ENCODE measurements at places on chromosomes 1 and 21.
A peak's percentile ranks its signal among the peaks of the same experiment; 100 is the strongest.

DNA sequence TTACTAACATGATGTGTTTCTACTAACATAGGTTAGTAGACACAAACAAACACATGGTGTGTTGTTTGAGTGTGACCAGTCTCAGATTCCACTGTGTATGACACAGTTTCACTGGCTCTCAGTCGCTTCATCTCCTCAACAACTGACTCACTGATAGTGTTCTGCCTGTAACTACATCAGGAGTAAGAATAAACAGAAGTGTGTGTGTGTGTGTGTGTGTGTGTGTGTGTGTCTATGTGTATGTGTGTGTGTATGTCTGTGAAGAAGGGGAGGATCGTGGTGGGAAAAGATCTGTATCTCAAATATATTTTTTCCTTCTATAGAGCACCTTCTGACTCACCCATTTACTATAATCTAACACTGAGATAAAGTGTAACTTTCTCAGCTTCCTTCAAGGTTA, 391.0 kb downstream of the PTPRC start:
- no peak for DNase-seq

DNA sequence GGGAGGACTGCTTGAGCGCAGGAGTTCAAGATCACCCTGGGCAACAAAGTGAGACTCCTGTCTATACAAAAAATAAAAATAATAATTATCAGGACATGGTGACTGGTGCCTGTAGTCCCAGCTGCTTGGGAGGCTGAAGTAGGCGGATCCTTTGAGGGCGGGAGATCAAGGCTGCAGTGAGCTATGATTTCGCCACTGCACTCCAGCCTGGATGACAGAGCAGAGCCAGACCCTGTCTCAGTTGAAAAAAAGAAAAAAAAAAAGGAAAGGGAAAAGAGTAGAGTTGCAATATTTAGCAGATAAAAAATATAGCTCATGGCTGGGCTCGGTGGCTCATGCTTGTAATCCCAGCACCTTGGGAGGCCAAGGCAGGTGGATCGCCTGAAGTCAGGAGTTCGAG, 3.3 kb upstream of the S1PR1 start:
- DNase-seq: no peak

GRCh38 chr21:42191696-42192595, 27.0 kb upstream of the ABCG1 start:
- no peak for DNase-seq

DNA sequence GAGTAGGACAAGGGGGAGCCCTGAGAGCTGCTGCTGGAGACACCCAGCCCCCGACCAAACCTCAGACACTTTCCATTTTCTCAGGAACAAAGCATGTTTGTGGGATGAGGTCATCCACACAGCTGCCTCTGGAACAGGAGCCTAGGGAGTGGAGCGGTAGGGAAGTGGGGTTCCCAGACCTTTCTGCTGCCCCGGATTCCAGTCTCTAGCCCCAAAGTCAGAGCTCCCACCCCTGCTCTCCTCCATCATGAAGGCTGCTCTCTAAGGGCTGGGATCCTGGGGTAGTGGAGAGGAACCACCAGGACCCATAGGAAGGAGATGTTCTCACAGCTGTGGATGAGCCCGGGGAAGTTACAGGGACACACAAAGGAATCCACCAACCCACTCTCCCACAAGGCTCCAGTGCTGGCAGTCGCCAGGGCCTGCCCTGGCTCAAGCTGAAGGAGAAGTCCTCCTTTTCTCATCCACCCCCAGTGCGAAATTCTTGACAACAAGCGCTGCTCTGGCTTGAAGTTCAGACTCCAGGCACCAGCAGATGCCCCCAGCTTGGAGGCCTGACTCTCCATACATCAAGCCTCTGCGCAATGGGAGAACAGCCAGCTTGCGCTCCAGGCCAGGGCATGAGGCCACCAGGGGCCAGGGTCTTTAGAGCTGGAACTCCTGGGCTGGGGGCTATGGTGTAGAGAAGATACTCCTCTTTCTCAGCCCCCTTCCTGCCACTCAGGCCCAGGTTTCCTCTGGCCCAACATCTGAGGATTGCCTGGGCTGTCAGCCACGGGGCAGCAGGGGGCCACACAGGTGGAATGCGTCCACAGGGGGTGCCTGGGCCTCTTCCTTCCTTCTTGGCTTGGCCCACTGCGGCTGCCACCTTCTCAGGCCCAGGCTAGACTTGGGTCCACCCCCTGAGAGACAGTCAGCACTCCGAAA, 4.5 kb downstream of the FHL3 start:
- DNase-seq: no peak

DNA sequence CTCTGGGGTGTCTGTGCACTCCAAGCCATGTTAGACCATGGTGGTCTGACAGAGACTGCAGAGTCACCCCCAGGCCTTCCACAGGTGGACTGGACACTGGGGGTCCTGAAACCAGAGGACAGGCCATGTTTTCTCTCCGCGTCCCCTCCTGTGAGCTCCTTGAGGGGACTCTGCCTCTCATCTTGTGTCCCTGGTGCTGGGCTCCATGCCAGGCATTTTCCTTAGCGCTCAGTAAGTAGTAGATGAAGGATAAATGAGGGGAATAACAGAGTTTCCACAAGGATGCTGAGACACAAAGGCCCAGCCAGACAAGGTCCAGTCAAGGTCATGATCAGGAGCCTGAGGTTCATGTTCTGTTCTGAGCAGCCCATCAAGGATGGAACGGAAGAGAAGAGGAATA, 57.4 kb downstream of the FAM163A start:
- DNase-seq: no peak

GRCh38 chr1:213381572-213382084, 330.6 kb downstream of the RPS6KC1 start:
- no peak for DNase-seq

- peak; percentile 35 for DNase-seq
These were observed 58.9 kb downstream of the LRRC40 start for GRCh38 chr1:70146488-70146887.

- peak; percentile 27 for DNase-seq
These were observed 78.6 kb downstream of the NME7 start for GRCh38 chr1:169289016-169289415.

DNA sequence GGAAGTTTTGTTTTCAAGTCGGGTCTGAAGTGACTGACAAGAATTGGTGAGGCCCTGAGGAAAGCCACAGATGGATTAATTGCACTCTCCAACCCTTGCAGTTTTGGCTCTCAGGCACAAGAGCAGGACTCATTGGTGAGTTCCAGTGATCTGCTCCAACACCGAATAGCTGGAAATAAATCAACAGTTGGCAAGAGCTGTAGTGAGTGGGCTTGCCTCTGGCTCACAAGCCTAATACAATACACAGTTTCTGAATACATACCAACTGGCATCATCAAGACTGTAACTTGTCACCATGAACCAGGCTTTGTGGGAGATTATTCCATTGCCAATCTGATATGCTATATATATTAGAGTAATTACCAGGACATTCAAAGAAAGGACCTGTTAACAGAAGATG, 131.6 kb downstream of the GRIK1 start:
- no peak for DNase-seq

DNA sequence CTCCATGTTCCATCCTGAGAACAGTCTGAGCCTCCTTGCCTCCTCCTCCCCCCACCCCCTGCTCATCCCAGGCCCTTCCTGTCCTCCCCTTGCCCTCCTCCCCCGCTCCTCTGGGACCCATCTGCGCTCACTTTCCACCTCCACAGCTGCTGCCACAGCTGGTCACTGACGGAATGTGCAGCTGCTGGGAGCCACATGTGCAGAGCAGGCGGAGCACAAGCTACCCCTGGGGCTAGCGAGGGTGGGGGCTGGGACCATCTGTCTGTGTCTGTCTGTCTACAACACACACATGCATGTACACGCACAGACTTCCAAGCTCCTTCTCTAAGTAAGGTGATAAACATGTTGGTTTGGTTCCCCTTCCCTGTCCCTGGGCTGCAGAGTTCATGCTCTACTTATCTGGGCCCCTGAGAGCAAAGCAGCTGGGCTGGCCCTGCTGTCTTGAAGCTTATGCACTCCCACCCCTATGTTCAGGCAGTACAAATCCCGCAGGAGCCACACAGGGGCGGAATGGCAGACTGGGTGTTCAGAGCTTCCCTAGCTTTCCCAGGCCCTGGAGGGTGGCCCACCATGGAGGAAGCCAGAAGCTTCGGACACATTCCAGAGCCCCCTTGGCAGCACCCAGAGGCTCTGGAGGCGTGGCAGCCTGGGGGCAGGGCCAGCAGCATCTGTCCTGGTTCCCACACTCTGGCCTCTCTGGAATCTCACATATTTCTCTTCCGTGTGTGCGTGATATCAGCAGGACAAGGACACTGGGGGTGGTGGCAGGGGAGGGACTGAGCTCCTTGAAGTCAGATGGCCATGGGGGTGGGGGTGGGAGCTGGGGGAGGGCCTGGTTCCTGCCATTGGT, 7.0 kb upstream of the HEYL start:
- no peak for DNase-seq

GRCh38 chr1:40381268-40382107, 8.0 kb downstream of the SMAP2 start:
- no peak for DNase-seq

DNA sequence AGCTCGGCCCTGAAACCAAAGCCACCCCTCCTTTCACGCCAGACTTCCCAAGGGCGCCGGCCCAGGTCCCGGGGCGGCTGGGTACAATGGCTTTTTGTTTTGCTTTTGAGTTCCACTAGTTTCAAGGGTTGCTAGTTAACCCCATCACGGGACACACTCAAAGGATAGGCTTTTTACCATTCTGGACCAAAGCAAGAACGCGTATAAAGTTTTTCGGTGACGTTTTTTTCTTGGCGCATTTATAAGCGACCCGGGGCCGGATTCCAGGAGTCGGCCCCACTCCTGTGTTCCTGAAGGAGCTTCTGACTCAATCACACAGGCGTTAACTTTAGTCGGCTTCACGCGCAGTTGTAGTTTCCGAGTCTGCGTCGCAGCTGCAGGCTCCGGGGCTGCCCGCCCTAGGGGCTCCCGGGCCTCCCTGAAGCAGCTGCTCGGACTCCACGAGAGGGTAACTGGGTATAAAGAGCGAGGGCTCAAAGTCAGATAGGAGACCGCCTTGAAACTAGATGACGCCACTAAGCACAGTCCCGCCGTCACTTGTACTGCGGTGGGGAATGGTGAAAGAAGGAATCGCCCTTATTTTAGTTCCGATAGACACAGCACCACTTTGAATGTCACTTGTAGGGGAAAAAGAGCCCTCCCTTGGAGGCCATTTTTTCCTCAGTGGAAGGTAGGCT, 707 bp upstream of the KLHL21 start:
- peak; percentile 75 for DNase-seq

- DNase-seq: no peak
These were observed 163.1 kb upstream of the USP25 start for GRCh38 chr21:15566703-15567102.

GRCh38 chr1:156162430-156163037, 9.1 kb downstream of the SEMA4A start:
- no peak for DNase-seq

DNA sequence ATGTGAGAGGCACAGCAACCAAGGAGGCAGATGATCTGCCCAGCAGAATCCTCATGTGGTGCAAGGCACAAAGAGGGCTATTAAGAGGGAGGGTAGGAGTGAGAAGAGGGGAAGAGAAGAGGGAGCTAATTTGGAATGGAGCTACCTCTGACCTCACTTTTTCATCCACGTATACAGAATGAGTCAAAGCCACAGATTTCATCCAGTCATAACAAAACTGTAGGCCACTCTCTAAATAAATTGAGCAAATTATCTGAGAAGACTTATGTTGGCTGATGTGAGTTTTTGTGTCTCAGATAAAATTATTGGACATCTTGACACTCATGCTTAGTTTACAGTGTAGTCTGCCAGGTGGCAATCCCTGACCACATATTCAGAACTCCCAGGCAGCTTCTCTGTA, 325.6 kb downstream of the TTLL7 start:
- no peak for DNase-seq

GRCh38 chr1:95793893-95794292, 559.9 kb downstream of the RWDD3 start:
- DNase-seq: peak; percentile 28

DNA sequence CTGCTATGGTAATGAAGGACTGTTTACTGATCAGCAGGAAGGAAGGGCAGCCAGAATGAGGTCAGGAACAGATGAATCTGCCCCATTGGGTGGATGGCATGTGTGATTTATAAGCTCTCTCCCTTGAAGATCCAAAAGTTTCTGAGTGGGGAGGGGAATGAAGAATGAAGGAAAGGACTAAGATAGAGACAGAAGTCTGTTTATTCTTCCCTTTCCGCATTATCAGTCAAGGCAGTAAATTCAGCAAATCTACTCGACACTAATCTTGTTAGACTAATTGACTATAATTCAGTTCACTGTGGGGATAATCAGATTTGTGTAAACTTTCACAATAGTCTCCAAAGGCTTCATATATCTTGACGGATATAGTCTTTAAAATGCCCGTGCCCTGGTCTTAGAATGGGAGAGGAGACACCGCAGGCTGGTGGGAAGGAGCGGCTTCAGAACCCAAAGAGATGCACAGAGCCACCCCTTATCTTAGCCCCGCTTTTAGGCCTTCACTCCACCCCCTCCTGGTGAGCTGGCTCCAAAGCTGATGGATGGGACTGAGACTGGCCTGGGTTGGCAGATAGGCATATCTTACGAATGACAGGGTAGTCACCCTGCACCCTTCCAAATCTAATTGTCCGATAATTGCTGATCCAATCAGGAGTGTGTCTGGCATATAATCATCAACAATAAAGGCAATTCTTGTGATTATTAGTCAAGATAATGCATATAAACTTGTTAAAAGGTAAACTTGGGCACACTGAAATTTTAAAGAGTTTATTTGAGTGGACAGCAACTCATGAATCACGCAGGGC, 76.0 kb upstream of the PPM1J start:
- no peak for DNase-seq

DNA sequence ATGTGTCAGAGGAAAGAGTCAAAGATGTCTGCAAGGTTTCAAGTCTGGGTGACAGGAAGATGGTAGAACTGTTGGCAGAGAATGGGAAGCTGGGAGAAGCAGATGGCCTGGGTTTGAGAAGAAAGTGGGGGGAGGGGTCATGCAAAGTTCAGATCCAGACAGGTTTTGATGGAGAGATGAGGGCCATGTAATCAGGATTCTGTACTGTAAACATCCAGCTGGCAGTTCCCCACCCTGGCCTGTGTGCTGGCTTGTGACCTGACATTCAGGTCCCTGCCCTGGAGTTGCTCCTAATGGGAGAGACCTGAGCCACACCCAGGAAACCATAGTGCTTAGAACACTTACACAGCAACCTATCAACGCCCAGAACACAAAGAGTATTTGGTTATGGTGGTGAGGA, 15.6 kb upstream of the ETV3 start:
- no peak for DNase-seq
